ENCODE measurements at places on chromosomes 7 and 10.

GRCh38 chr10:110837418-110838171 lies 34.1 kb upstream of the PDCD4 start:
- DNase-seq, result no peak

- no peak for DNase-seq
Observed at GRCh38 chr10:113386005-113386404, 166.8 kb upstream of the HABP2 start.

- no peak for DNase-seq
Observed at GRCh38 chr10:97805096-97805884, 33.5 kb upstream of the SFRP5 start.

- no peak for DNase-seq
Observed at GRCh38 chr10:75865413-75866299, 434.2 kb downstream of the LRMDA start.

DNA sequence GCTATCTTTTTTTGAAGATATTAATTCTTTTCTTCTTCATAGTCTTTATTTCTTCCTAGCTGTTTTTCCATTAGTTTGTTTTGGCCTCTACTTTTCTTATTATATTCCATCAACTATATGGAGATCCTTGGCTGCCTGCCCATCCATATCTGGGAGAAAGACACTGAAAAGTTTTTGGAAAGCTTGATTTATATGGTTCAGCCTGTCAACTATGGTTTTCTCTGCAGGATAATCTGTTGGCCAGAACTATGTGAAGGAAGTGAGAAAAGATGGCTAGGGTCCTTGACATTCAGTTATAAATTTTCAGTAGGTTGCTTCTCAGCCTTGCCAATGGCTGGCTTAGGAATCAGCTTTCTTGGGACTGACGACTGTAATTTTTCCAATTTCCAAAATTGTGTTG lies 10.0 kb upstream of the CDK14 start:
- no peak for DNase-seq

- DNase-seq, result no peak
Observed at GRCh38 chr10:6748981-6749635, 169.0 kb upstream of the PRKCQ start.

- peak; percentile 61 for DNase-seq
Observed at GRCh38 chr10:114615600-114616007, 42.5 kb downstream of the ABLIM1 start.

- no peak for DNase-seq
Observed at GRCh38 chr10:104483582-104483981, 129.9 kb downstream of the CFAP58 start.

DNA sequence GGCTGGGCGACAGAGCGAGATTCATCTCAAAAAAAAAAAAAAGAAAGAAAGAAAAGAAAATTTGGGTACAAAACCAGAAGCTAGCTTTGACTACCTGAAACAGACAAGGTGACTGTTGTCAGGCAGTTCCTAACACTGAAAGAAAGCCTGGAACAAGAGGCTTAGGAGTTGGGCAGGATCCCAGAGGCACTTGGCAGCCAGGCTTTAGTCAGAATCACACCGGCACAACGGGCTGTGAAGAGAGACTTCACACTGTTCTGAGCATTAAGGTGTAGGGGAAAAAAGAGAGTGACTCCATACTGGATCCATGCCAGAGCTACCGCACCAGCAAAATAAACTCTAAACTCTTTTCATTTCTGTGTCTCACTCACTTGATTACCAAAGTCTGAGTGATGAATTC lies 130.8 kb downstream of the ZNF467 start:
- DNase-seq, result no peak

DNA sequence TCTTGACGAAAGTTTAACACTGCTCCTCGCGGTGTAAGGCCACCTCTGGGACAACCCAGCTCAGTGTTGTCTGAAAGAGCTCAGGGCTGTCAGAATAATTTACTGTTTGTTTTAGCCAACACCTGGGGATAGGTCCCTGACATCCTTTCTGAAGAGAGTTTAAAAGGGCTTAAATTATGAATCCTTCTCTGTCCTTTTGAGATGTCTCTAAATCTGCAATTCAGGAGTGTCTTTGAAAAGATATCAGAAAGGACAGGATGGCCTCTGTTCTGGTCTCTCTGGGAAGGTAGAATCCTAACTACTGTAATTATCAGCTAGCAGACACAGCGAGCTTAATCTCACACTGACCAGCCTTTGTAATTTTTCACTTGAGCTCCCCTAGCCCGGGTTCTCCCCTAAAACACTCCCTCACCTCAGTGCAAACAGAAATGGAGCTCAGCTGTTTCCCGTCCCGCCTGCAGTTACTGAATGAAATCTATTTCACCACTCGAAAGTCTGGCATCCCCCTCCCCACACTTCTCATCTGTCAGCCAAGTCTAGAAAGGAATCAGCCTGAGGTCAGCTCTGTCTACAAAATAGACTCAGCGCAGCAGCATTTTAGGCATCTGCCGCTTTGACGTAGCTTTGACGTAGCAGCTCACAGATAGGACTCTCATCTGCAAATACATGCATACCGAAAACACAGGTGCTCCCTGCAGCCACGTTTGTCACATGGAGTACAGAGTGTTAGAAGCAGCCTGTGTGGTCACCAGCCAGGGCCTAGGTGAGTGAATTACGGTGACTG lies 4.8 kb downstream of the DYNC2I1 start:
- DNase-seq, result no peak

Data from activated CD4-positive, alpha-beta T cell treated with anti-CD3 and anti-CD28 coated beads, Interleukin-2, Interleukin-6, amounts not matched to agents 100 ng/mL and 50 ng/mL, durations not matched to agents 16 hours and 8 hours (primary cell).